A549 (cell line): ENCODE measurements at places on chromosomes 1 and 21.

- no peak for DNase-seq
Measured at GRCh38 chr1:207951652-207952051, 40.7 kb upstream of the CD34 start.

DNA sequence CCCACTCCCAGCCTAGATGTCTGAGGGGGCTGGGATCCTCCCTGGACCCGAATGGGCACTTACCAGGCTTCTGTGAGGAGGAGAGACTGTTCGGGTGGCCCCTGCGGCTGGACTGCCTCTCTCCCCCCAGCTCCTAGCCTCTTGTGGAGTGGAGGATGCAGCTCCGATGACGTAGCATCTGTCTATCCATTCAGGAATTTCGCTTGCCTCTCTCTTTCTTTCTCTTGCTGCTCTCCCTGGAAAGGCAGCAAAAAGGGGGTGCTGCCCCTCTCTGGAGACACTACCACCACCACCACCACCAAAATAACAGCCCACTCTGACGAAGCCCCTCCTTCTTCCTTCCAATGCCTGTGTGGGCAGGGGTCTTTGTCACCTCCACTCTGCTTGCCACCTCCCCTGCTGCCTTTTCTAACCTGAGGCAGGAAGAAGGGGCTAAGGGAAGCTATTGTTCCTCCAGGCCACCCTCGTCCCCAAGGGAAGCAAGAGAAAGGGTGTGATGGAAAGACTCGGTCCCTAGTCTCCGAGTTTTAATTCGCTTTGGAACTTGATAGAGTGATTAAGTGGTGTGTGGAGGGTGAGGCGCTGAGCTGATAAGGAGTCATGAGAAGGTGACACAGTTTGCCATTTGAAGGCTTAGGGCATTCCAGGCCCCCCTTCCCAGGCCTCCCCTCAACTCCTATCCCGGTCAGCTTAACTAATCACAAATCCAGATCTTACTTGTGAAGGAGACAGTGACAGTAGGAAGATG, 60.5 kb downstream of the RHBG start:
- DNase-seq: no peak

GRCh38 chr21:32347351-32347750, 45.5 kb downstream of the URB1 start:
- DNase-seq: no peak

GRCh38 chr1:174982971-174983689, 16.6 kb upstream of the CACYBP start:
- peak; percentile 66 for DNase-seq

- no peak for DNase-seq
Measured at GRCh38 chr1:81978945-81979344, 178.2 kb downstream of the ADGRL2 start.

DNA sequence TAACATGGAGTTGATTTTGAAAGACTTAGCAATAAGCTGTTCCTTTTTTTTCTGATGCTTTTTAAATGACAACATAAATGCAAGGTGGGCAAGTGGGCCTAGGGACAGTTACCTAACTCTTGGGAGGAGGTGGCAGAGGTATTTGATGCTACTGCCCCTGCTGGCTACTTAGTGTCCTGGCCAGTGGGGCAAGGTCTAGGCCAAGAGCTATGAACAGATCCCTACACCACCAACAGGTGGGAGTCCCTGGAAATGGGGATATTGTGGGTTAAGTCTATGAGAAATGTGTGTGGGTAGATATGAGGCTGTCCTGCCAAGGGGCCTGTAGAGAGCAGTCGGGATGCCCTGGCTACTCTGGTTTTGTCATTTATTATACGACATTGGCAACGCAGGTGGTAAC, 31.3 kb upstream of the B3GALT5 start:
- peak; percentile 1 for DNase-seq

- peak; percentile 20 for DNase-seq
Measured at GRCh38 chr1:150881331-150882070, 5.1 kb upstream of the ARNT start.

DNA sequence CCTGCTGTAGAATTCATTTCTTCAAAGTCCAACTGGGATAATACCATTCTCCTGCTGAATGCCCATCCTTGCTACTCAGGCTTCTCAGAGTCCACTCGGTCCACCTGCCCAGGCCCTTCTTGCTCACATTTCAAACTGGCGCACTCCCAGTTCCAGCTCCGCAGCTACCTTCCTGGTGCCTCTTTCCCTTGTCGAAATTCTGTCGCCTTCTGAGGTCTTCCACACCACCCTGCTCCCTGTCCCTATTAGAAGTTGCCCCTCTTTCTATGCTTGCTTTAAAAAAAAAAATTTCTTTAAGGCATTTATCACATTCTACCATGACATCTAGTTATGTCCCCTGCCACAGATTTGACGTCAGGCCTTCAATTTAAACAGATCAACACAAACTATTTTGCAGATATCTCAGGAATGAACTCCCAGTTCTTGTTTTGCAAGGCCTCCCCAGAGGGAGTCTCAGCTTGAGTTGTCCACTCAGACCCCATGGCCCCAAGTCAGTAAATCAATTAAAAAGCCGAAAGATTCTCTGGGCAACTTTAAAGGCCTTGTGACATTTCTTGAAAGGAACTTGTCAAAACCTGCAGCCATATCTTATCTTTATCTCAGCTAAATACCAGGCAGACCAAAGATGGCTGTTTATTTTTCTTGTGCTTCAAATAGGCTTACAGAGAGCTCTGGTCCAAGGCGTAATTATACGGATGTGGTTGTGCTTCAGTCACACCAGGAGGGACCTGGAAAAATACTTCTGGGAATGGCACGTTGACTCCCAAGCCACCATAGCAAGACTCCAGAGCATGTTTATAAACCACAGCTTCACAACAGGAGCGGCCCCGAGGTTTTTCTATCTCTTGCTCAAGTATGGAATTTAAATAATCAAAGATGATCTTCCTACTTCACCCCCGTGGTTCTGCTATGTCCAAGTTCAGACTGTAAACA, 2.2 kb downstream of the FAM89A start:
- DNase-seq: no peak

GRCh38 chr1:50735443-50735842, 224.6 kb downstream of the FAF1 start:
- peak; percentile 18 for DNase-seq

- peak; percentile 21 for DNase-seq
Measured at GRCh38 chr1:88998716-88999115, 6.3 kb upstream of the KYAT3 start.

GRCh38 chr1:12005488-12006166, 13.7 kb upstream of the MIIP start:
- DNase-seq: no peak

DNA sequence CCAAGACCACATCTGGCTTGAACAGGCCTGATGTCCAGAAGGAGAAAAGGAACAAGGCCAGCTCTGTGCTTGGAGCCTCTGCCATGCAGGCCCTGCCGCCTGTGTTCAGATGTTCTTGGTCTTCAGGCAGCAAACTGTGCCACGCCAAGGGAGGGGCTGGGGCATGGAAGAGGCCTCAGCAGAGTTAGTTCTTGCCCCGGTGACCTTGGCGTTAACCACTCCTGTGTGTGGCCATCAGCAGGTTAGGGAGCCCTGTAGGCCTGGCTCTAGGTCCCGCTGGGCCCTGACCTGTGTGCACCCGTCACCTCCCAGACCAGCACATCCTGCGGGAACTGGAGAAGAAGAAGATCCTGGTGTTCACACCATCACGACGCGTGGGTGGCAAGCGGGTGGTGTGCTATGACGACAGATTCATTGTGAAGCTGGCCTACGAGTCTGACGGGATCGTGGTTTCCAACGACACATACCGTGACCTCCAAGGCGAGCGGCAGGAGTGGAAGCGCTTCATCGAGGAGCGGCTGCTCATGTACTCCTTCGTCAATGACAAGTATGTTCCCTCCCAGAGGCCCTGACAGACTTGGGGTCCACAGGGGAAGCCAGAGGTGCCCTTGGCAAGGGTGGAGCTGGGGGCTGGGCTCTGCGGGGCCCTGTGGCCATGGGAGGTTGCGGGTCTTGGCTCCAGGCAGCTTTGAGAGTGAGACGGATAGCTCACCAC, 7.1 kb downstream of the ZC3H12A start:
- DNase-seq: no peak

- no peak for DNase-seq
Measured at GRCh38 chr1:15176898-15177665, 23.5 kb downstream of the TMEM51 start.
